ENCODE measurements at places on chromosomes 12 and 14.

DNA sequence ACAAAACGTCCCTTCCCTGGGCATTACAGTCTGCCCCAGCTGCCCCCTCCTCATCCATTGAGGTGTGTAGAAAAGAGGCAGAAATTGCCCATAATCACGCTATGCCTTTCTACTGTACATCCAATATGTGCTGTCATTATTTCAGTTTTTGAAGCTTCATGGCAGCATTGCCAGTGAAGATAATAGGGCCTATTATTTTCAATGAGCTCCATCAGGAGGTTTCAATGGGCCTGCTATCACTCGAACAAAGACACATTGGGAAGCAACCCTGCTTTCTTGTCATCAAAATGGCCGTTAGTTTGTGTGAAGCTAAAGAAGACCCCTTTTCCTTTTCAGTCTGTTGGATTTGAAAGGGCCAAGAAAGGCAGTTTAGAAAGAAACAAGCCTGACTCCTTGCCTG is 653.8 kb downstream of the NOVA1 start:
- no peak for DNase-seq

GRCh38 chr12:75820071-75820470 is 211.5 kb downstream of the PHLDA1 start:
- no peak for DNase-seq

DNA sequence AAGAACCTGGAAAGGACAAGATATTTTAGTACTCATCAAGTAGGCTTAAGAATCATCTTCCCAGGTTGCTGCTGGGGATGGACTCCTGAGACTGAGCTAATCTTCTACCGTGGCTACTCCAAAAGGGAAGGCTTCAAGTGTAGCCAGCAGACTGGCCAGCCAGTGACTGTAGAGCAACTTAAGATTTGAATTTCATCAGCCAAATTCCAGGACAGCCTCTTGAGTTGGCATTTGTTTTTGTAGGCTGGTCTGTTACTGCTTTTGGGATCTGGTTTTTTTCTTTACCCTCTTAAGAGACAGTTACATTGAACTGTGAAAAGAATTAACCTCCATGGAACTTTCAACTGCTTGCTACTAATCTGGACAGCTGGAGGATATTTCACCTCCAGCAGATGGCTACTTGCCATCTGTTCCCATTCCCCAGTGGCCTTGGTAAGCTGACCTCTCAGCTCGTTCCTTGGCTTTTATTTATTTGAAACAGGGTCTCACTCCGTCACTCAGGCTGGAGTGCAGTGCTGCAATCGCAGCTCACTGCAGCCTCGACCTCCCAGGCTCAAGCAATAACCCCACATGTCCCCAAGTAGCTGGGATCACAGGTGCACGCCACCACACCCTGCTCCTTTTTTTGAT is 20.7 kb downstream of the VTI1B start:
- DNase-seq, result no peak

DNA sequence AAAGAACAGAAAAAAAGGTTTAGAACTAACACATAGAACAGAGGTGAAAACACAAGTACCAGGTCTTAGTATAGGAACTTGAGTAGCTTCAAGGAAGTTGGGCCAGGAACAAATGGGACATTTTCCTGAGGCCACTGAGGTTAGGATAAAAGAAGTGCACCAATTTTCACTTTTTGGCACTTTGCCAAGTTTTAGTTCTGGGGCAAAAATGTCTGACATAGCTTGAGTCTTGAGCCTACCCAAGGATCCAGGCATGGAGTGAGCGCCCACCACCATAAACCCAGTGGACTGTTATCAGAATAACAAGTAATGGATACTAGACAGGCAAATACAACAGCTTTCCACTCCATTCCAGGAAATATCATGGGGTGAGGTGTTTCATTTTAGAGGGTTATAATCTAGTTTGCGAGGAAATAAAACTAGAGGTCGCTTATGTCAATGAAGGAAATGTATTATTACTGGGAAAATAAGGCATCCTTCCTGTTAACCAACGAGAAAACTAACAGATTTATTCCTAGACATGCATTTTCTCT is 199.7 kb upstream of the HMGA2 start:
- DNase-seq, result no peak

DNA sequence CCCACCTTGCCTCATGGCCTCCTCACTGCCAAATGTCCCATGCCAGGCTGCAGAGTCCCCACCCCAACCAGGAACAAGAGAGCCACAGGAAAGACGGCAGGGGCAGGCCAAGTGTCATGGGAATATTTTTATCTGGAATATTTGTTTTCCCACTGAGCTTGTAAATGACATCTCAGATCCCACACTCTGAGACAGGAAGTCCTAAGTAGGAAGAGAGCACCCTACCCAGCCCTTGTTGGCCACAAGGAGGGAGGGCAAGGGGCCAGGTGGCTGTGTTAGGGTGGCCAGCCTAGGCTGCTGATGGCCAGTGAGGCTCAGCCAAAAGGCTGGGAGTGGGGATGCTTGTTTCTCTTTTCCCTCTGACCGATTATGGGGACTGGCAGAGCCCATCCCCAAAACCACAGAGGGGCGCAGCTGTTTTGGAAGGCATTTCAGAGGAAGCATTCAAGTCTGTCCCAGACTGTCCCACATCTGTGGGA is 7.7 kb upstream of the MEG3 start:
- DNase-seq, result no peak

- DNase-seq, result no peak
Observed at GRCh38 chr14:94665121-94665520, 52.9 kb downstream of the SERPINA3 start.

GRCh38 chr12:74339211-74339610 is 198.4 kb upstream of the ATXN7L3B start:
- no peak for DNase-seq

GRCh38 chr14:96139879-96140278 is 64.8 kb upstream of the BDKRB2 start:
- no peak for DNase-seq

DNA sequence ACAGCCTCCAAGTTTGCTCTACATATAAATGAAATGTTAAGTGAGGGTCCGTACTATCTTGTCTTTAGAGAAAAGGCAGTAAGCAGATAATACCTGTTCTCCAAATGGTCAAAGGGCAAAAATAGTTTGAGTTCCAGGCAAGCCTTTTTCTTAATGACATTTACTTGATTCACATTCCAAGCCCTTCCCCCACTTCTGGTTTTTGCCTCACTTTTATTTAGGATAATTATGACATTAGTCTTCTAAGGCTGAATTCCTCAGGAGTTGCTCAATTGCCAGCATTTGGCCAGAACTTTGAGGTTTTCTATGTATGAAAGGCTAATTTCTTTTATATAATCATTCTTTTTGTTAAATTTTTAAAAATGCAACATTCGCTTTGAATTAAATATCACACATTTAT is 62.5 kb upstream of the DUSP6 start:
- no peak for DNase-seq

DNA sequence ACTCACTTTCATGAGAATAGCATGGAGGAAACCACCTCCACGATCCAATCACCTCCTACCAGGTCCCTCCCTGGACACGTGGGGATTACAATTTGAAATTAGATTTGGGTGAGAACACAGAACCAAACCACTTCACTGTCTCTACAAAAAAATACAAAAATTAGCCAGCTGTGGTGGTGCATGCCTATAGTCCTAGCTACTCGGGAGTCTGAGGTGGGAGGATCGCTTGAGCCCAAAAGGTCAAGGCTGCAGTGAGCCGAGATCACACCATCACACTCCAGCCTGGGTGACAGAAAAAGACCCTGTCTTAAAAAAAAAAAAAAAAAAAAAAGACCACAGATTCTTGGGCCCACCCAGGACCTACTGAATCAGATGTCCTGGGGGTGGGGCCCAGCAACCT is 28.3 kb downstream of the BRI3BP start:
- no peak for DNase-seq

- no peak for DNase-seq
Observed at GRCh38 chr14:102317564-102318248, 1.8 kb upstream of the ZNF839 start.

- DNase-seq, result no peak
Observed at GRCh38 chr14:57058319-57058718, 210.4 kb downstream of the EXOC5 start.

- DNase-seq, result peak; percentile 77
Observed at GRCh38 chr14:60331201-60332045, 82.4 kb downstream of the PPM1A start.

GRCh38 chr14:74856366-74856765 is 19.6 kb downstream of the PROX2 start:
- DNase-seq, result no peak

- no peak for DNase-seq
Observed at GRCh38 chr14:54120260-54120659, 163.6 kb upstream of the BMP4 start.

All from iPS-NIHi11 (cell line).